Mucosa of descending colon (tissue), 3 donors: ENCODE measurements at places on chromosomes 4 and X.
A peak's percentile ranks its signal among the peaks of the same experiment; 100 is the strongest.

DNA sequence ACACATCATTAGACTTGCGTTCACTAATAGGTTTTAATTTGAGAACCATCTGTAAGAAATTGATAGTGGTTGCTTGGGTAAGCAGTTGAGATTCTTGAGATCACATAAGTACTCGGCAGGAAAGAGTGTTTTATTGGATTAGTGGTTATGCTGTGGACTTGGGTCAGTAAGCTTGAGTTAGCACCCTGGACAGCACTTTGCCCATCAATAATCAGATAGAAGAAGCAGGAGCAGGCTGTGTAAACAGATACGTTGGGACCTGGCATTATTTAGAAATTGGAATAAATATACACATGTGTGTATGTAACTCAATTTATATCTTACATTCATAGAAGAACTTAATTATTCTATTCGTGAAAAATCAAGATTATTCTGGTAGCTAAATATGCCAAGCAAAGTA is 357.5 kb upstream of the SMIM31 start:
- no peak for DNase-seq

DNA sequence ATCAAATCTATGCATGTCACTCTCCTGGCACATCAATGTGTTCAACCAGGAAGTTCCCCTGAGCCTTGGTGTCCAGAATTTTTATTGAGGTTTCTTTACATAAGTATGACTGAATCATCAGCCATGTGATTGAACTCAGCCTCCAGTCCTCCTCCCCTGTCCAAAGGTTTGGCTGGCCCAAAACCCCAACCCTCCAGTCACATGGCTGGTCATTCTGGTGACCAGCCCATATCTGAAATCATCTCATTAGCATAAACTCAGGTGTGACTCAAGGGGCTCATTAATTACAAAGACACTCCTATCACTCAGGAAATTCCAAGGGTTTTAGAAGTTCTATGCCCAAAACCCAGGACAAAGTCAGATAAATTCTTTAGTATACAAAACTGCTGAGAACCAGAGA is 20.6 kb upstream of the SUPT20HL2 start:
- DNase-seq = no peak

- DNase-seq = no peak
Observed at GRCh38 chr4:183130328-183131155, 31.5 kb downstream of the WWC2 start.

GRCh38 chrX:12269484-12269883 is 131.2 kb downstream of the FRMPD4 start:
- no peak for DNase-seq

- no peak for DNase-seq
Observed at GRCh38 chr4:80140194-80140593, 57.1 kb upstream of the PRDM8 start.

- no peak for DNase-seq
Observed at GRCh38 chrX:50697691-50698090, 116.3 kb downstream of the SHROOM4 start.

- no peak for DNase-seq
Observed at GRCh38 chrX:52865343-52865998, 2.4 kb downstream of the XAGE3 start.

- DNase-seq = no peak
Observed at GRCh38 chr4:187467224-187467623, 528.3 kb upstream of the ZFP42 start.

- DNase-seq = peak; percentile 74
Observed at GRCh38 chr4:7783541-7783940, 156.1 kb downstream of the AFAP1 start.

- no peak for DNase-seq
Observed at GRCh38 chr4:108372681-108373080, 203.9 kb upstream of the LEF1 start.

GRCh38 chr4:27360790-27361267 is 500.2 kb downstream of the STIM2 start:
- DNase-seq = no peak

DNA sequence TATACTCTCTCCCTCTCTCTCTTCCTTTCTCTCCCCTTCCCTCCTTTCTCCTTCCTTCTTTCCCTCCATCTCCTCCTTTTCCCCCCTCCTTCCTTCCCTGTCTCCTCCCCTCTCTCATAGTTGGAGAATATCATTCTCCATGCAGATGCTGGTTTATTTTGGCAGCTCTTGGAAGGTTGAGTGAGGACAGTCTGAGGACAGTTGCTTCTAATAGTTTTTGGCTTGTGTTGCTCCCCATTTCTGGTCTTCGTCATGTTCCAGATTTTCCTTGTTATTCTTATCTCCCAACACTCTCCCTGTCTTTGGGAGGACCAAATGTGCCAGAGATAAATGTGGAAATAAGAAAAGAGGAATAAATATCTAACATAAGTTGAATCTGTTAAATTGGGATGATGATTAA is 263.0 kb downstream of the FRMPD4 start:
- DNase-seq = no peak

DNA sequence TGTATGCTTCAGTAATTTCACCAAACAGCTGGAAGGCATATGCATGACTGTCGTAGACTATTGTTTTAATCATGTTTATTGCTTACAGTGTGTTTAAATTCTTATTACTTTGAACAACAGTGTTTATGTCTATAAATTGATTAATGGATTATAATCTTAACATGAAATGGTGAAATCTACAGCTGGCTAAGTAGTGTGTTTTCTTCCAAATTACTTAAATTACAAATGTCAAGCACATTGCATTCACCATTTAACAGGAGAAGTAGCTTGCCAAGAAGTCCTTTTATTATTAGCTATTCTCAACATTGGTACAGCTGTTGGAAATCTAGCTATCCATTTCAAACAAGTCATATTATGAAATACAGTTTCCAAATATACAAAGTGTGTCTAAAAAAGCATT is 849.3 kb upstream of the PCDH10 start:
- no peak for DNase-seq

DNA sequence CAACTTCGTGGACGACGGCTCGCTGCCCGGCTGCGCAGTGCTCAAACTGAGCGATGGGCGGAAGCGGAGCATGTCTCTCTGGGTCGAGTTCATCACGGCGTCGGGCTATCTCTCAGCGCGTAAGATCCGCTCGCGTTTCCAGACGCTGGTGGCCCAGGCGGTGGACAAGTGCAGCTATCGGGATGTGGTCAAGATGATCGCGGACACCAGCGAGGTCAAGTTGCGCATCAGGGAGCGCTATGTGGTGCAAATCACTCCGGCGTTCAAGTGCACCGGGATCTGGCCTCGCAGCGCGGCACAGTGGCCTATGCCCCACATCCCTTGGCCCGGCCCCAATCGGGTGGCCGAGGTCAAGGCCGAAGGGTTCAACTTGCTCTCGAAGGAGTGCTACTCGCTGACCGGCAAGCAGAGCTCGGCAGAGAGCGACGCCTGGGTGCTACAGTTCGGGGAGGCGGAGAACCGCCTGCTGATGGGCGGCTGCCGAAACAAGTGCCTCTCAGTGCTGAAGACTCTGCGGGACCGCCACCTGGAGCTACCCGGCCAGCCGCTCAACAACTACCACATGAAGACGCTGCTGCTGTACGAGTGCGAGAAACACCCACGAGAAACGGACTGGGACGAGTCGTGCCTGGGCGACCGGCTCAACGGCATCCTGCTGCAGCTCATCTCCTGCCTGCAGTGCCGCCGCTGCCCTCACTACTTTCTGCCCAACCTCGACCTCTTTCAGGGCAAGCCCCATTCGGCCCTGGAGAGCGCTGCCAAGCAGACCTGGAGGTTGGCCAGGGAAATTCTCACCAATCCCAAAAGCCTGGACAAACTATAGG is 1.5 kb downstream of the MAB21L2 start:
- no peak for DNase-seq

GRCh38 chrX:102515975-102516941 is at the start of gene TMSB15A:
Gene TMSB15A, minus strand, starts transcription at chrX:102516739.
- peak; percentile 58 for DNase-seq

- no peak for DNase-seq
Observed at GRCh38 chr4:87531621-87532020, 2.4 kb upstream of the SPARCL1 start.

DNA sequence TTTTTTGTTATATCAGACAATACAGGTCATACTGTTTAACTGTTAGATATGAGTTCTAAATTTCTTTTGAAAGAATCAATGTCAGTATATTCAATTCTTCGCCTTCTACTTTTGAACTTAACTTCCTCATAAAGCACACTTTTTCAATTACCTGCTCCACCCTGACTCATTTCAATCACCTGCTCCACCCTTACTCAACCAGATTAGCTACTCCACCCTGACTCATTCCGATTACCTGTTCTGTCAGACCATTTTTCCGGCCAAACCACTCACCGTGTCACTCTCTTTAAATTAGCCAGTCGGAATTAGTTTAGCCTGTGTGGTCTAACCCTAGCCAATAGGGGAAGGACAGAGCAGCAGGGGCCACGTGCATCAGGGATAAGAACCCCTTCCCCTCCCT is 751.8 kb upstream of the POU3F4 start:
- DNase-seq = no peak

DNA sequence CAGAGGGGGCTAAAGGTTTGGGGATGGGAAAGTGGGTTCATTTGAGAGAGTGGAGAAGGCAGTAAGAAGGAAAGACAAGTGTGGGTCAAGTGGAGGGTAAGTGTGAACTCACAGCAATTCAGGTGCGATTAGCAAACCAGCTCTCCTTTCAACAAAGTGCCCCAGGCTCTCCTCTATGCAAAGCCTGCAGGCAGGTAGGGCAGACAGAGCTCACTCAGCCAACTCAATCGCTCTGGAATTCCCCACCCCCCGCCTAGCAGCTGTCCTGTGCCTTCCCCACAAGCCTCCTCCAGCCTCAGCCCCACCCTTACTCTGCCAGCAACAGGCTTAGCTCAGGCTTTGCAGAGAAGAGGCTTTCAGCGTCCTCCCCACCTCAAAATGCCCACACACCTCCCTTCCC is 14.8 kb upstream of the MAMLD1 start:
- peak; percentile 4 for DNase-seq

- DNase-seq = no peak
Observed at GRCh38 chr4:51870441-51871188, 27.7 kb downstream of the DCUN1D4 start.

GRCh38 chr4:2080429-2081300 is 21.5 kb downstream of the NAT8L start:
- no peak for DNase-seq

- no peak for DNase-seq
Observed at GRCh38 chrX:31092476-31092875, 20.6 kb upstream of the FTHL17 start.

DNA sequence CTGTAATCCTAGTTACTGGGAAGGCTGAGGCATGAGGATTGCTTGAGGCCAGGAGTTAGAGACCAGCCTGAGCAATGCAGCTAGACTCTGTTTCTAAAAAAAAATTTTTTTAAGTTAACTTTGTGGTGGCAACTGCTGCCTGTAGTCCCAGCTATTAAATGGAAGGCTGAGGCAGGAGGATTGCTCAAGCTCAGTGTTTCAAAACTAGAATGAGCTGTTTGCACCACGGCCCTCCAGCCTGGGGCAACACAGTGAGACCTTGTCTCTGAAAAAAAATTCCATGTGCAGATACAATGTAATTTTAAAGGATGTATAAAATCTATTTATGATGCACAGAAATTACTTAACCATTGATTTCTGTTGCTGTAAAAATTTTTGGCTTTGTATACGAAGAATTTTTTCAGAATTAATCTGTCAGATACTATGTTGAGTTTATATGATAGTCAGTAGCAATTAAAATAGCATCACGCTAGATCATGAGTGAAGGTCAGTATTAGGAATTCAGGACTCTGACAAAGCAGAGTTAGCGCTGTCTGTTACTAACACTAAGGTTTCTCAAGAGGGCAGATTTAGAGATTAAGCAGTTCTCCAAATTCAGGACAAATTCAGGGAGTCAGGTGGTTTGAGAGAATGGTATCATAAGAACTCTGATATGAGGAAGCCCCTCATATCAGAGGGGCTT is 8.3 kb upstream of the AGA start:
- no peak for DNase-seq

- DNase-seq = no peak
Observed at GRCh38 chr4:8254076-8254475, 15.5 kb upstream of the HTRA3 start.

- DNase-seq = no peak
Observed at GRCh38 chr4:142660728-142661127, 185.4 kb downstream of the INPP4B start.

GRCh38 chrX:275476-275966 is 5.7 kb upstream of the PLCXD1 start:
- DNase-seq = peak; percentile 10

GRCh38 chr4:121049072-121049599 is 23.2 kb downstream of the NDNF start:
- DNase-seq = no peak

DNA sequence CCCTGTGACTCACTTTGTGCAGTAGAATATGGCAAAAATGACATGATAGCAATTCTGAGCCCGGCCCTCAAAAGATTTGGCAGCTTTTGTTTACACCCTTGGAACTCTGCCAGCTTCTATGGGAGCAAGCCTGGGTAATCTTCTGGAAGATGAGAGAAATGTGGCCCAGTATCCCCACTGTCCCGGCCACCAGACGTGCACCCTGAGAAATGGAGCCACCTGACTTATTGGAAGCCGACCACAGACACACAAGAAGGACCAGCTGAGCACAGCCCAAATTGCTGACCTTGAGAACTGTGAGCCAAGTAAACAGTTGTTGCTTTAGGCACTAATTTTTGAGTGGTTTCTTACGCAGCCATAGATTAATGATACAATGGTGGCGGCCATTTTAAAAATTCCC is 197.0 kb downstream of the STIM2 start:
- no peak for DNase-seq

DNA sequence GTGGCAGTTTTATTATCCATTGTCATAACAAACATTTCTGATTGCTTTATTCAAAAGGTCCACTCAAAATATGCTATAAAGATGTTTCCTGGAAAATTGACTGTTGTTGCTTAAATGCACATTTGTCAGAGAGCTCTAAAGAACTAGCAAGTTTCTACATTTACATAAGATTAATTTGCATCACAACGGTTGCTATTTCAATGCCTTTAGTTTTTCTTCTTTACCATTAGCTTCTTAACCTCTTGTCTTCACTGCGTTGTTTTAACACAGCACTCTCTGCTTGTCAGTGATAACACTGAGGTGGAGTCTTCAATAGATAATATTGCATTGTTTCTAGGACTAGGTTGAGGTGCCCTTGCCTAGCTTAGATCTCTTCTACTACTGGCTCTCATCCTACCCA is 76.7 kb upstream of the GALNT7 start:
- DNase-seq = no peak

GRCh38 chr4:36267486-36268268 is 13.7 kb upstream of the DTHD1 start:
- DNase-seq = no peak

DNA sequence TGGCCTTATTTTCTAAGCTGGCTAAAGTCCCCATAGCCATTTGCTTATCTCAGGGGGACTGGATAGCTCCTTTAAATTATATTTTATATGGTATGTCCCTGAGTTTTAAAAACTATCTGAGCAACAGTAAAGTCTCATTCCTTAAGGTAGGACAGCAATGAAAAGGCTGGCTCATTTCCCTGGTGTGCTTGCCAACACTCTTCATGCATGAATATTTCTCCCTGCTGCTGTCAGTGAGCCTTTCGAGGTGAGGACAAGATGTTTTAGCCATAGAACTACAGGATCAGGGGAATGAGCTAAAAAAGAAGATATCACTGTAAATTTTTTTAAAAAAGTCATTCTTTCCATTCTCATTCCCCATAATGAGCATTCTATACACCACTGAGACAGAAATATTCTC is 427.3 kb upstream of the FAM241A start:
- no peak for DNase-seq
